Activated CD8-positive, alpha-beta memory T cell treated with anti-CD3 and anti-CD28 coated beads for 1 hour (primary cell): ENCODE measurements at places on chromosomes 2 and 18.

DNA sequence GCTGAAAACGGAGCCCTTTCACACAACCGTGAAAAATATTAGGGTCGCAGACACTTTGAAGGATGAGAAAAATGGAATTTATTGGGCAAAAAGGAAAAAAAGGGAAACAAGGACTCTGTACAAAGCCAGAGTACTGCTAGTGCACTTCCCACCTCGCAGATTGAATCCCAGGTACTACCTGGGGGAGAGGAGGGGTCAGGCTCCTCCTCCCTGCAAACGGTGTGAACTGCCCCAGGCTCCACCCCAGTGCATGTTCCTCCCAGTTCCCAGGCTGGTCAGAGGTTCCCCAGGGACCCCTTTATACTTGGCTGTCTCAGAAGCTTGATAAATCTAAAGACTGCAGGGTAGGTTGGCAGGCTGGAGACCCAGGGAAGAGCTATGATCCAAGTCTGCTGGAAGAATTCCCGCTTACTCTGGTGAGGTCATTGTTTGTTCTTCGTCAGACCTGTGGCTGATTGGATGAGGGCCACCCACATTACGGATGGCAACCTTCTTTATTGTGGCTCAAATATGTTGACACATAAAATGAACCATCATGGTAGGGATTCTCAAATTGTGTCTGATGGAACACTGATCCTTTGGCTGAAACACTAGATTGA, 290.4 kb upstream of the POU3F3 start:
- no peak for DNase-seq

DNA sequence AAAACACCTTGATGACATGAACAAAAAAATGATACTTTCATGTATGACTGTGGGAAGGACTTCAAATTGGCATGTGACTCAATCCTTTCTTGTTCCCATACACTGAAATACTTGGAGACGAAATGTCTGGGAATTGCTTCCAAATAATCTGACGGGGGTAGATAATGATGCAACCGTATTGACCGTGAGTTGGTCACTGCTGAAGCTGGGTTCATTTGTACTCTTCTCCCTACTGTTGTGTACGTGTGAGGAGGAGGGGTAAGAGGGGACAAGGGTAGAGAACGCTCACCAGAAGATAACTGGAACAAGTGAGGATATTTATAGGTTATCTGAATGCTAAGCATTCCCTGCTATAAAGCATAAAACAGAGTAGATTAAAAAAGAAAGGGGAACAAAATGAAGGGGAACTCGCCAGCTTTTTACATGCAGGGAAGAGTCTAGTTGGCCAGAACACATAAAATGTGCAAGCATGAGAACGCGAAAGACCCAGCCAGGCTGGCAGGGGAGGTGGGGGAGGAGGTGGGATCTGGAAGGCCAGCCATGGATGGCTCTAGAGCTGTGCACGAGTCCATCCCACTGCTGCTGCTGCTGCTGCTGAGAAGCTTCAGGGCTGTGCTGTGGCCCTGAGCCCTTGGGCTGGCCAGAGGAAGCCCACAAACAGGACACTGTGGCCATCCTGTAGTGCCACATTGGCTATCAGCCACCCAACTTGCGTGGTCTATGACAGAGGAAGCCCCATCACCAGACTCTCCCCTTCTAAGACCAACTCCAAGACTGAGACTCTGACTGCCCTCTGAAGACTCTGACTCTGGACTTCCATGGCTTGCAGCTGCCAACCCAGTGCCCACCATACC, 15.2 kb upstream of the CETN1 start:
- no peak for DNase-seq

- no peak for DNase-seq
Observed at GRCh38 chr2:42339191-42339912, 21.7 kb downstream of the COX7A2L start.

- DNase-seq: no peak
Observed at GRCh38 chr2:4576075-4576474, 872.7 kb downstream of the DCDC2C start.

GRCh38 chr2:217316743-217317142, 456.9 kb upstream of the TNP1 start:
- DNase-seq: no peak

GRCh38 chr2:14424478-14425390, 207.8 kb upstream of the LRATD1 start:
- DNase-seq: no peak

GRCh38 chr18:1806884-1807615, 764.3 kb downstream of the METTL4 start:
- no peak for DNase-seq

- no peak for DNase-seq
Observed at GRCh38 chr2:56314796-56315195, 131.0 kb downstream of the CCDC85A start.

- DNase-seq: no peak
Observed at GRCh38 chr2:38591152-38591551, 11.6 kb downstream of the HNRNPLL start.

- no peak for DNase-seq
Observed at GRCh38 chr2:195819276-195819675, 162.2 kb downstream of the SLC39A10 start.

- no peak for DNase-seq
Observed at GRCh38 chr2:42545841-42546390, 22.5 kb upstream of the MTA3 start.

DNA sequence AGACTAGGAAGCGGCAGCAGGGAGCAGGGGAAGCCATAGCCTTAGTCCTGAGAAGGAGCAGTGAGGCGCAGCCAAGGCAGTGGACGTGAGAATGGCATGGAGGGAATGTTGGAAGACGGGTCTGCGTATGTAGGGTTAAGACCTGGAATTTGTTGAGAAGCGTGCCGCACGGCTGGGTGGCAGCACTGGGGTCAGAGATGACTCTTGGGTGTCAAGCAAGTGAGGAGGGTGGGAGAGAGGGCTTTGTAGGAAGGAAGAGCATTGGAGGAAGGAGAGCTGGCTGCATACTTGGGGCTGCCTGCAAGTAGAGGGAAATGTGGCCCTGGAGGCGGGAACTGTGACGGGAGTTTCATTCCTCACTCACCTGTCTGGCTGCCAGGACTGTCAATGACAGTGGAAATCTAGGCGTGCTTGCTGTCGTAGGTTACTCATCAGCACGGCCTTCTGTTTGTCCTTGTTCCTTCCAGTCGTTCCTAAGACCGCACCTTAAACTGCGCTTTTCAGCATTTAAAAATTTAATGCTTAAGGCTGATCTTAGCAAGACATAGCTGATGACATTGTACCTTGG, 108.0 kb downstream of the ITGB1BP1 start:
- no peak for DNase-seq

- DNase-seq: no peak
Observed at GRCh38 chr2:55239656-55240222, 7.3 kb downstream of the RPS27A start.

GRCh38 chr2:140865837-140866236, 1265.0 kb downstream of the LRP1B start:
- DNase-seq: no peak

DNA sequence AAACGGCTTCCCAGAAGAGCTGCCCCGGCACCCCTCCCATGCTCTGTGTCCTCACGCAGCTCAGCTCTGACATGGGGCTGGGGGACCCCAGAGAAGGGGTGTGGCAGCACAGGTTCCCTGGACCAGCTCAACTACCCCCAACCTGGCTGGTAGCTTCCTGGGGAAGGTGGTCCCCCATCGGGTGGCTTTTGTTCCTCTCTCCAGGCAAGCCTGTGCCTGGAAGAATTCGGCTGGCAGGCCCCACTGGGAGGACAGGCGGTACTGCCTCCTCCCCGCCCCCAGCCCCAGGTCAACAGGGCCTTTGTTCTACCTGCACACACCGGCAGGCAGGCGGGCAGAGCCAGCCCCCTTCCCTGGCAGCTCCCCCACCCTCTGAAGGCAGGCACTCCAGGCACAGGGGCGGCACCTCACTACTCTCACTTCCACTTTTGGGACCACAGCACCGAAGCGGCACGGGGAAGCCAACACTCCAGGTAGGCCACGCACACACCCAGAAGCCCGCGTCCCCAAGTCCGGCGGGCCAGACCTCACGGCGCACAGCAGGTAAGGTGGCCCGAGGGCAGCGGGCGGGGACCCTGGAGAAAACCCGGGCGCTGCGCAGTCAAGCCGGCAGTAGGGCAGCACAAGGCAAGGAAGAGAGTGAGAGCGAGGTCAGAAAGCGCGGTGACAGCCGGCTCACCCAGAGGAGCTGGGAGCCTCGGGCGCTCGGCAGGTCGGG, 1.3 kb downstream of the HS6ST1 start:
- DNase-seq: no peak
